ENCODE measurements at places on chromosomes 6 and 20.

GRCh38 chr6:27294409-27294808, 17.7 kb downstream of the POM121L2 start:
- no peak for DNase-seq

GRCh38 chr6:41713650-41714291, 21.6 kb downstream of the TFEB start:
- DNase-seq: no peak

DNA sequence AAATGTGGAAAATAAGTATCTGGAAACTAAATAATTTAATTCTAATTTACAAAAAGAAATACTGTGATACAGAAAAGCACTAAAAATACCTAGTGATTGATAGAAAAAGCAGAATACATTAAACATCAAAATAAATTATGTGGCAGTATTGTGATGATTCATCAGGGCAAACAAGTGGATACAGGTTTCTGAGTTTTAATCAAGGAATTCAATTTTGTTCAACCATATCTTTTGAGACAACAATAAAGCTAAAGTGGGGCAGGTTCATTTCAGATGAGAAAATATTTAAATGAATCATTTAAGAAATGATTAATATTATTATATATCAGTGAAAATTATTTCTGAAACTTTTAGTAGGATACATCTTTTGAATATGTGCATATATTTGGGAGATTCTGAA, 49.8 kb downstream of the GRIK2 start:
- DNase-seq: no peak

DNA sequence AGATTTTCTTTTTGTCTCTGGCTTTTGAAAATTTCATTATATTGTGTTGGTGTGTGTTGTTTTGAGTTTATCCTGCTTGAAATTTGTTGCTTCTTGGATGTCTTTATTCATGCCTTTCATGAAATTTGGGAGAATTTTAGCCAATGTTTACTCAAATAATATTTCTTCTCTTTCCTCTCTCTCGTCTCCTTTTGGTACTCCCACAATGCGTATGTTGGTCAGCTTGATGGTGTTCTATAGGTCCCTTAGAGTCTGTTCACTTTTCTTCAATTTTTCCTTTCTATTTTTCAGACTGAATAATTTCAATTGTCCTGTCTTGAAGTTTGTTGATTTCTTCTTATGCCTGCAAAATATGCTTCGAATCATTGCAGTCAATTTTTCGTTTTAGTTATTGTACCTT, 39.6 kb downstream of the SCP2D1 start:
- no peak for DNase-seq

DNA sequence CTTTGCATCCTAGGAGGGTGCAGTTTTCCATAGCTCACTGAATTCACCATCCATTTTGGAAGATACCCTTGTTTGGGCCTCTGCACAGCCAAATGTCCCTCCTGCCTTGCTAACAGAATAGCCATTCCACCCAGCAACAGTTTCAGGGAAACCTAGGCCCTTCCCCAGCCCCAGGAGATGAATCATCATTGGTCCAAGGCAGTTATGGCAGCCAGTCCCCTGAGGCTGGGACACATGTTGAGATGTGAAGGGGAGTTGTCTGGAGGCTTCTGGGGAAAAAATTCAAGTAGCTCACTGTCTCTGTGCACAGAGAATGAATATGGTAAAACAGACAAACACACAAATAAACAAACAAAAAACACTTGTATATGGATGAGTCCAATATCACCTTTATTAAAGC, 17.4 kb upstream of the SIRPB2 start:
- DNase-seq: no peak

- no peak for DNase-seq
These were observed 47.4 kb downstream of the BMP6 start for GRCh38 chr6:7773322-7773721.

- DNase-seq: no peak
These were observed 25.7 kb upstream of the IGF2R start for GRCh38 chr6:159943101-159943632.

- no peak for DNase-seq
These were observed 43.0 kb upstream of the FRMD1 start for GRCh38 chr6:168122011-168122410.

DNA sequence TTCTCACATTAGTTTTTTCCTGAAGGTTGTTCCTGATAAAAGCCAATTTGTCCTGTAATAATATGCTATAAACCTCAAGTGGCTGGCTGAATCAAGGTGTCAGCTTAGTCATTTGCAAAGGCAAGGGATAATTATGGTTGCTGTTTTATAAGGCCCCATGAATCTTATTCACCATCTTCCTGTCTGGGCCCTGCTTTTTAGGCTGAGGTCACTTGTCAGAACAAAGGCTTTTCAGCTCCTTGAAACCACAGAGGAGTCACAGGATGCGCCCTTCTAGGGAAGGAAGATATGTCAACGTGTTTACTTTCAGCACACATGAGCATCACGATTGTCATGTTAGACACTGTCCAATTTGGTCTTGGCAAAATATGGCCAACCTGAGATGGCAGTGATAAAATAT, 64.8 kb upstream of the NAA20 start:
- DNase-seq: no peak

DNA sequence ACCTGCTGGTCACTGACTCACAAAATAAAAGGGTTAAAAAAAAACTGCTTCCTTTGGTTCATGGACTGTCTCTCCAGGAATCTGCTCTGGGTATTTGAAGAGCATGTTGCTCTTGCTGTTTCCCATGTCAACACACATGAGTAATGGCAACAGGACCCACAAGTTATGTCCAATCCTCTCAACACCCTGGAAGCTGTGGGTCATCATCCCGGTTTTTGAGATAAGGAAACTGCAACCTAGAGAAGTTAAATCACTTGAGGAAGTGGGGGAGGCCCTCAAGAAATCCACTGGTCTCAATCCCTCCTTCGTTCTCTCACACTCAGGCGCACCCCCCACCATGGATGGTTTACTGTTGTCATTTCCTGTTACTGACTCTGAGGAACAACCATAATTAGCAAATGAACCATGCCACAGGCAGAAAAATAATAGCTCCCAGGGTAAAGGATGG, 12.4 kb downstream of the MAP1LC3A start:
- DNase-seq: no peak

DNA sequence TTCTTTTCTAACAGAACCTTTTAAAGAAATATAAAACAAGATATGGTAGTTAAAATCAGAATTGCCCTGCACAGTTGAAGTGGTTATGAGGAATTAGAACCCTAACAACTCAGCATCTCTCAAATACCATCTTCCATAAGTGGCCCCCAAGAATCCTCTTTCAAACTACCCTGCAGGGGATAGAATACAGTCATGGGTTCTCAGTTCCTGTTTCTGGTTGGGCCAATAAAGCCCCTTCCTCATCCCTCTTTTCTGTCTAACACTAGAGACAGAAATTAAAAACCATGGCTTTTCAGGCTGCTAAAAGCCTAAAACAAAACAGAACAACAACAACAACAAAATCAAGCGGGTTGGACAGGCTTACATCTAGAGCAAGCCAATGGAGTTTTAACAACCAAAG, 6.7 kb upstream of the LCA5 start:
- DNase-seq: no peak

- peak; percentile 11 for DNase-seq
These were observed 9.4 kb upstream of the NCOA7 start for GRCh38 chr6:125781314-125781868.

GRCh38 chr6:101994521-101994920, 601.0 kb downstream of the GRIK2 start:
- DNase-seq: no peak

GRCh38 chr6:54058236-54058635, 53.0 kb upstream of the MLIP start:
- no peak for DNase-seq

GRCh38 chr20:52974179-52974594, 2.0 kb downstream of the TSHZ2 start:
- DNase-seq: no peak

GRCh38 chr6:56087421-56087820, 160.0 kb downstream of the COL21A1 start:
- no peak for DNase-seq

- DNase-seq: no peak
These were observed 7.4 kb downstream of the SENP6 start for GRCh38 chr6:75608956-75609533.

DNA sequence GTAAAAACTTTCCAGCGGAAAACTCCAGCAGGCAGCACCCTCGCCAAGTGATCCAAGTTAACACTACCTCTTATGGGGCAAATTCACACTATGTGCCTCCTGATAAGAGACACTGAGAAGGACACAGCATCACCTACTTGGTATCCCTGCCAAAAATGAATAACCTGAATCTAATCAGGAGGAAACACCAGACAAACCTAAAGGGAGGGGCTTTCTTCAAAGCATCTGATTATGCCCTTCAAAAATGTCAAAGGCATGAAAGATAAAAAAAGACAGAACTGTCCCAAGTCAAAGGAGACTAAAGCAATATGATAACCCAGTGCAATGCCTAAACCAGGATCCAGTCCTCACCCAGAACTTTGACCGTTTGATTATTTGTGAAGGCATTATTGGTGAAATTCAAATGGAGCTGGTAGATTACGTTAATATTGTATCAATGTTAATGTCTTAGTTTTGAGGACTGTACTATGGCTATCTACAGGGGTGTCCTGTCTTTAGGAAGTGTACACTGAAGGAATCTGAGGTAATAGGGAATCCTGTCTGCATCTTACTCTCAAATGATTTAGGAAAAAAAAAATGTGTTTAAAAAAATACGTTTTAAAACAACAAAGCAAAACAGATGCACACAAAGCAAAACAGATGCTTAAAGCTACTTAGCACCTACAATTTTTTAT, 8.3 kb downstream of the TBC1D7 start:
- DNase-seq: no peak

- DNase-seq: no peak
These were observed 12.8 kb downstream of the AARS2 start for GRCh38 chr6:44300292-44300823.

DNA sequence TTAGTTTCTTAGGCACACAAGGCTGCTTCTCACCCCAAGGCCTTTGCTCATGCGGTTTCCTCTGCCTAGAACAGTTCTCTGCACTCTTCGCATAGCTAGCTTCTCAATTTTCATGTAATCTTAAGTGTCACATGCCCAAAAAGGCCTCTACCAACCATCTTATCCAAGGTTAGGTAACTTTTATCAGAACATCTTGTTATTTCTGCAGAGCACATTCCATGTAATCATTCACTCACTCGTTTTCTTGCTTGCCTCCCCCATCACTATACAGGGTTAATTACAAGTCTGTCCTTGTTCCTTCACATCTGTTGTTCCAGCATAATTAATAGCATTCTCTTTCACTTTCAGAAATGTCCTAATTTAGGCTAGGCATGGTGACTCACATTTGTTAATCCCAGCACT, 53.8 kb downstream of the NCOA6 start:
- no peak for DNase-seq

DNA sequence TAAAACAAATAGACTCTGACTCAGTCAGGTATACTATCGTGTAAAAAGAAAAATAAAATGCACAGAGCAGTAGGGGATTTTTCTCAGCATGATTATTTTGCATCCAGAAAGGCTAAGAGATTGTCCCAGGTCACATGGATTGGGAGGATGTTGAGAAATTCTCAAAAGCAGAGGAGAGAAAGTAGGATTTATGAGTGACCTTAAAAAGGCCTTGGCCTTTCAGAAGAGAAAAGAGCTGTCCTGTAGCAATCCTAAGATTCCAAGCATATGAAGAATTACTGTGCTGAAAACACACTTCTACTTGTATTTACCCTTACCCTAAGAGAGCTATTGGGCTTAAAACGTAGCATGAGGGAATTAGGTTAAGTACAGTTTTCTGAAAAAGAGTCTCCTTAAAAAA, 149.7 kb upstream of the ENPP5 start:
- no peak for DNase-seq

DNA sequence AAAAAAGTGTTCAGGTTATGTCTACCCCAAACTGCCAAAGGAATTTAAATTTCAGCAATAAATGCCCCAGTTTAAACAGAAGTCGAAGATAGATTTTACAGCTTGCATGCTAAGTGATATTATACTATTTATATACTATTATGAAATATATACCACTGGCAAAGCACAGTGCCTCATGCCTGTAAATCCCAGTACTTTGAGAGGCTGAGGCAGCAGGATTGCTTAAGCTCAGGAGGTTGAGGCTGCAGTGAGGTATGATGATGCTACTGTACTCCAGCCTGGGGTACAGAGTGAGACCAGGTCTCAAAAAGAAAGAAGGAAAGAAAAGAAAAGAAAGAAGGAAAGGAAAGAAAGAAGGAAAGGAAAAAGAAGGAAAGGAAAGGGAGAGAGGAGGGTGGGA, 102.1 kb downstream of the MTFR2 start:
- DNase-seq: no peak

DNA sequence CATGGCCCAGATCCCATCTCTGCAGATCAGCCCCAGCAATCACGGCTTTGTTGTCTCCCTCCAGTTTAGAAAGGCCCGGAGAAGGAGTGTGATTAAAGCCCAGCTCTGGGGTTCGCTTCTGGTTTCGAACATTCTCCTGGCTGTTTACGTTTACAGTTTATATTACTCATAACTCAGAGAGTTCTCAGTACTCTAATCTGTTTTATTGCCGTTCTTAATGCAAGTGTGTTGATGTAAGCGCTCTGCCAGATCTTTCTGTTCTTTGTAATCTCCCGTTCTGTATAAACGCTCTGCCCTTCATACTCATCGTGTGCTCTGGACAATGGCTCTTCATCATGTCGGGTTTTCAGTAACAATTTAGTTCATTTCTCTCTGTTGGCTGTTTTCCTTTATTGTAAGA, 118.0 kb upstream of the PRND start:
- no peak for DNase-seq

GRCh38 chr6:144141470-144141869, 8.8 kb upstream of the STX11 start:
- DNase-seq: no peak

- no peak for DNase-seq
These were observed 36.0 kb downstream of the ATXN1 start for GRCh38 chr6:16725145-16725864.

- no peak for DNase-seq
These were observed 197.3 kb downstream of the PREX1 start for GRCh38 chr20:48630342-48631075.

DNA sequence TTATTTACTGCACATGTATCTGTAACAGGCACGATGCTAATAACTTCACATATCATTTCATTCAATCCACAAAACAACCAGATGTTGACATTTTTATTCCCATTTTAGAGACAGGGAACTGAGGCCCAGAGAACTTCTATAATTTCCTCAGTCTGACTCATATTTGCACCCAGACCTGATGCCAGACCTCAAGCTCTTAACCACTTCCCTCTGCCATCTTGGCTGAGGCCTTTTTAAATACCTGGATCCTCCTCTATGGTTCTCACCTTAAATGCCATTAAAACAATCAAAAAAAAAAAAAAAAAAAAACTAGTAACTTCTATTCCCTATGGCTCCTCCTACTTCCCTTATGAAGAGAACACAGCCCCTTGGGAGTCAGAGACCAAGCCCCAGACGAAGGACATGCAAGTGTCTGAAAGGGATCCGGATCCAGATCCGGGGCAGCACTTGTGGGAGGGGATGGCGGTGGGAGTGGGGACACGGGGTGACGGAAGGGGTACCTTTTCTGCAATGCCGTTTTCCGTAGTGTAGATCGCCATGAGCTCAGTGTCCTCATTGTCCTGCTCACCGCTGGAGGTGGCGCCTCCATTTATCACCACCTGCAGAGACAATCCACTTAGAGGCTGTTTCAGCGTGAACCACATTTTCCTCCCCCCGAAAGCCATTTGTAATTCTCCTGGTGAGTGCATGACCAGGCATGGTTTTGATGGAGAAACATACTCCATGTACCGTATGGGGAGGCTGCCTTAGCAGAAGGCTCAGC, 88.7 kb downstream of the SLC23A2 start:
- no peak for DNase-seq

GRCh38 chr20:34582911-34583310, 24.4 kb downstream of the MAP1LC3A start:
- DNase-seq: no peak

All from stimulated activated CD4-positive, alpha-beta T cell treated with anti-CD3 and anti-CD28 coated beads, Interleukin-1b, Interleukin-23, amount 100 ng/mL, for 1 hour (primary cell).